ENCODE measurements at places on chromosomes 4 and X.
A peak's percentile ranks its signal among the peaks of the same experiment; 100 is the strongest.

DNA sequence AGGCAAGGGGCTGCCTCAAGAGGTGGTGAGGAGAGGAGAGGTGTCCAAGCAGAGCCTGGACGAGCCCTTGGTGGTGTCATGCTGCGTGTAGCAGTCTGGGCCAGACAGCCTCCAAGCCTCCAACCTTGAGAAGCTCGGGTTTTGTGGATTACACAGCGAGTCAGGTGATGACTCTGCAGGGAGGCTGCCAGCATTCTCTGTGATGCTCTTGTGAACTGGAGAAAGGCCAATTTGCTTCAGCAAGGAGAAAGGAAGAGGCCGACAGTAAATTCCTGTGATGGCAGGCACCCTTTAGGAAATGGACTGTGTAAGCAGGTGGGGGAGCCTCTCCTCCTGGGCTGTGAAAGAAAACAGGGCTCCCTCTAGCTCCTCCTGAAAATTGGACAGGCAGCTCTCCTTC, 36.0 kb upstream of the CD99L2 start:
- no peak for DNase-seq

- DNase-seq = no peak
Measured at GRCh38 chr4:172683021-172683420, 485.6 kb upstream of the GALNT7 start.

DNA sequence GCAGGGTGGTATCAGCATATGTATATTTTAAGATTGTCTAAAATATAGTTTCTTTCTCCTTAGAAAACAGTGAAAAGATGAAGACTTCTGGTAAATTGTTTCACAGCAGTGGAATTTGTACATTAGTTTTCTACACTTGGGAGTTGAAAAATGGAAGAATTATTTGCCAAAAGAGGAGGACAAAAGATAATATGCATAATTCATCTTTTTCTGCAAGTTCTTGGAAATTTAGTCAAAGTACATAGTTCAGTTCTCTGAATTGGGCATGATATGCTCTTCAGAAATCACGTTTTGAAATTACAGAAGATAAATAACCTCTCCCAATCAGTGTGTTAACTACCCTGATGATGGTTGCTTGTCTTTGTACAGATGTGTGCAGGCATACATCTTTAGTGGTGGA, 47.0 kb downstream of the RBPJ start:
- DNase-seq = no peak

- peak; percentile 19 for DNase-seq
Measured at GRCh38 chrX:74536152-74536831, 78.1 kb downstream of the RLIM start.

DNA sequence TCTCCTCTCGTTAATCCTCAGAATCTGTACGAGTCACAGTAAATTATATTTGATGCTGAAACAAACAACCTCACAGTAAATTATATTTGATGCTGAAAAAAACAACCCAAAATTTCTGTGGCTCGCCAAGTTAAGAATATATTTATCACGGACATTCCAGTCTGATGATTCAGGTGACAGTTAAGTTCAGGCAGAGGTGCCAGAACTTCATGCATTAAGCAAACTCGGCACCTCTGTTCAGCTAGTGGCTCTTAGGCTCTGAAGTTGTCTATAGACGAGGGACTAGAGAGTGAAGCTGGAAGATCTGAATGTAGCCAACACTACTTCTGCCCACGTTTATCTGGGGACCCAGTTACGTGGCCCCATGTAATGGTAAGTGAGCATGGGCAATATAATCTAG, 132.2 kb upstream of the AGA start:
- no peak for DNase-seq

DNA sequence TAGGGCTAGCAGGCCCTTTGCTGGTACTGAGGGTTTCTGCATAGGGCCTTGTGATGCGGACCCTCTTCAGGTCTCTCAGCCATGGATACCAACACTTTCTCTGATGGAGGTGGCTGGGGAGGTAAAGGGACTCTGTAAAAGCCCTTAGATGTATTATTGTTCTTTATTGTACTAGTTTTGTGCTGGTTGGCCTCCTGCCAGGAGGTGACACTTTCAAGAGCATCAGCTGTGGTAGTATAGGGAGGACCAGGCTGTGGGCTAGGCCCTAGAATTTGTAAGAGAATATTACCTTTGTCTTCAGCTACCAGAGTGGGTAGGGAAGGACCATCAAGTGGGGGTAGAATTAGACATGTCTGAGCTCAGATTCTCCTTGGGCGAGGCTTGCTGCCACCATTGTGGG, 936.3 kb downstream of the CENPC start:
- DNase-seq = no peak

DNA sequence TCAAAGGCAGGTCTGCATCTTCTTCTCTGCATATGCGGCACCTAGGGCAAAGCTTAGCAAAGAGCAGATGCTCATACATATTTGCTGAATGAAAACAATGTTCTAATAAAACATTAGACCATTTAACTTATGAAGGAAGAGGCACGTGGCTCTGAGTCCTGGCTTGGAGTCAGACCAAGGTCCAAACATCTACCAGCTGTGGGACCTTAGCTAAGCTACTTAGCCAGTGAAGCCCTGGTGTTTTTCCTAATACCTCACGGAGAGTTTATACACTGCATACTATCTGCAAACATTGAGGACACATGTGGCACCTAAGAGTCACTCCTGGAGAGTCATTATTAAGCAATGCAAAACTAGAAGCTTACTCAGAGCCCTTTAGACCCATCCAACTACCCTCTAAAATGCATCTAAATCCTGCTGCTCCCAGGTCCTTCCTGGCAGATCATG, 9.0 kb downstream of the PDGFC start:
- no peak for DNase-seq

- DNase-seq = no peak
Measured at GRCh38 chr4:78777576-78777940, 1.4 kb downstream of the BMP2K start.

- no peak for DNase-seq
Measured at GRCh38 chr4:52358883-52359321, 300.2 kb downstream of the USP46 start.

- no peak for DNase-seq
Measured at GRCh38 chr4:53191997-53192396, 173.9 kb downstream of the SCFD2 start.

DNA sequence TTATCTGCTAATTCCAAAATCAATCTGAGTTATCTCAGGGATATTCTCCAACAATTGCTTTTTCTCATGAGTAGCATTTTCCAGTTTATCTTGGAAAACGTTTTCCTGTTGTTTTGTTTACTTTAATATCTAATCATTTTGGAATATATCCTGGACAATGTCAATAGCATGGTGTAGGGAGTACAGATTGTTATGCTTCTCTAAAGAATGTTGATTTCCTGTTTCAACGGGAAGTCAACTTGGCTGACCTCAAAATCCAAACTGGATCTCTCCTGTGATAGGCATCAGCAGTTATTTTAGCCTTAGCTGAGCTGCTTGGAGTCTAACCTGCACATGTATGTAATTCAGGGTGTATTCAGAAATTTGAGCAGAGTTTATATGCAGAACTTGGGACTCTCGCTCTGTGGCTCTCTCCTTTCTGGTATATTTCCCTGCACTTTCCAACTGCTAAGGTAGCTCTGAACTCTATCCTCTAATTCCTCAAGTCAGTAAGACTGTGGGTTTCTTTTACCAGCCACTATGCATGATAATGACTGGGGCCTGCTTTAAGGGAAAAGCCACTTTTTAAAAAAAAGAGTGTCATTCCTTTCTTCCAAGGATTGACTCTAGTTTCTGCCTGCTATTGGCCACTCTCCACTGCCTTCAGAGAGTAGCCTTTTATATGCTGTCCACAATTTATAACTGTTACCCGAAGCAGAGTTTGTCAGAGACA, 7.7 kb downstream of the PRSS48 start:
- peak; percentile 45 for DNase-seq

GRCh38 chr4:183347566-183347965, 25.3 kb upstream of the CLDN24 start:
- DNase-seq = no peak

- DNase-seq = no peak
Measured at GRCh38 chrX:154482786-154483185, 3.6 kb downstream of the UBL4A start.

- DNase-seq = no peak
Measured at GRCh38 chr4:150256225-150256620, 178.0 kb downstream of the DCLK2 start.

DNA sequence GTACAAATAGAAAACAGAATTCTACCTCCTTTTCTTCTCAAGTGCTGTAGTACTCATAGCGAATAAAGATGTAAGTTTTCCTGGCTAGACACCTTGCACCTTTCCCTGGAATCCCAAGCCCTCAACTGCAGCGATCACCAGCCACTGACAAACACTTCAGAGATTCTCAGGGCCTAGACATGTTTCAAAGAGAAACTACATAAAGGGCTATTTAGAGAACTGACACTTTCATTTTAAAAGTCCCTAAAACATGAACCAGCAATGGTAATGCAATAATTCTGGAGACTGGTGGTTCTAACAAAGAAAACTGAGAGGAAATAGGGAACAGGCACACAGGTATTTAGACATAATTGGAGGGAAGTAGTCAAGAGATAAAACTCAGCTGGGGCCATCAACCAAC, 35.7 kb downstream of the FANCB start:
- DNase-seq = no peak

DNA sequence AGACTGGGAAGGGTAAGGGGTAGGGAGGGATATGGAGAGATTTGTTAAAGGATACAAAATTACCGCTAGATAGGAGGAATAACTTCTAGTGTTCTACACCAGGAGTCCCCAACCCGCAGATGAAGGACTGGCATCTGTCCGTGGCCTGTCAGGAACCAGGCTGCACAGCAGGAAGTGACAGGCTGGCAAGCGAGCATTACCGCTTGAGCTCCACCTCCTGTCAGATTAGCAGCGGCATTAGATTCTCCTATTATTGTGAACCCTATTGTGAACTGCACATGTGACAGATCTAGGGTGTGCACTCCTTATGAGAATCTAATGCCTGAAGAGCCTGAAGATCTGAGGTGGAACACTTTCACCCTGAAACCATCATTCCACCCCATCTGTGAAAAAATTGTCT, 27.9 kb upstream of the BBS7 start:
- no peak for DNase-seq

DNA sequence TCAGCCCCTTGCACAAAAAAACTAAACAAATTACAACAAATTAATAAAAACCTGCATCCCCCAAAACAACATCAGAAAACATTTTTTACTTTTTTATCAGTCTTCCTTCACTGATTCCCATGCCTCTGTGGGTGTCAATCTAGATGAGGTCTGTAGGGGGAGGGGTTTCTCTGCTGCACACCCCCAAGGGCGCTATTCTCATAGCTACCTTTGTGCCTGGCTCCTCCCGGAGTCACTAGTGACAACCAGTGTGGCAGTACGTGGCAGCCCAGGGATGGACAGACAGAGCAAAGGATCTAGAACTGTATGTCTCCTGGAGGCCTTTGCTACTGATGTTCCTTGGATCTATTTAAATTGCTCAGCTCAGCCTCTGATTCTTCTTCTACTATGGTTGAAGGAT, 228.1 kb upstream of the ANXA3 start:
- DNase-seq = no peak

GRCh38 chr4:23828020-23828715, 61.7 kb downstream of the PPARGC1A start:
- no peak for DNase-seq

DNA sequence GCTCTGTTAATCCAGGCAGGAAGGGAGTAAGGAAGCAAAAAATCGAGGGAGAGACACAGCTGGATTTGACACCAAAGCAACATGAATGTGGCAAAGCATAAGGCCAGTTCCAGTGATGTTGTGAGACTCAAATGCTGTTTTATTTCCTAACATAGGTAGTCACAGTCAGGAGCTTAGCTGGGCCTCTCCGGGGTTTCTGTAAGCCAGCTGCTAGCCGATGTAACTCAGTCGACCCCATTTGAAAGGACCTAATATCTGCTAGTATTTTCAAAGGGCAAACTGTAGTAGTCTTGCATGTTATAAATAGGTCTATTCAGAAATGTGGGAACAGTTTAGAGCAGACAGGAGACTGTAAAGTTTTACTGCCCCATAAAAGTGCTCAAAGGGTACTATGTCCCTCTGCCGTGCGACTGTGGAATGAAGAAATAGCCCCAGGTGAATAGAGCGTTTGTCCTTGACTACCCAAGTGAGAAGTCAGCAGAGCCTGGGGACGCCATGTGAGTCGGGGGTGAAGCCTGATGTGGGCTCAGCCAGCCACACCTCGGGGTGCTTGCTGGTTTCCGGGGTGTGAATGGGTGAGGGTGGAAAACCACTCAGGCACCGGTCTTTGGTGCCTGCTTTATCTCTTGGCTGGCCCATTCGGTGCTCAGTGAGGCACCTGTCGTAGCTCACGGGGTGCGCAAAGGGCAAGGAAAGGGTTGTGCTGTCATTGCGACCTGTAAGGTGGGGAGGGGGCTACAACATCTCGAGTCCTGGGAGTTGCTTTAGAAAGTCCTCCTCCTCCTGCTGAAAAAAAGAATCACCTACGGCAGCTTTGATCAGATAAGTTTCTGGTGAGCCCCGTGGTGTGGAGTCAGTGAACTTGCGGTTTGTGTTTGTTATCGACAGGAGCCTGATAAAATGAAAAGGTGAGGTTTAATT, 745 bp downstream of the TRIM2 start:
- no peak for DNase-seq

DNA sequence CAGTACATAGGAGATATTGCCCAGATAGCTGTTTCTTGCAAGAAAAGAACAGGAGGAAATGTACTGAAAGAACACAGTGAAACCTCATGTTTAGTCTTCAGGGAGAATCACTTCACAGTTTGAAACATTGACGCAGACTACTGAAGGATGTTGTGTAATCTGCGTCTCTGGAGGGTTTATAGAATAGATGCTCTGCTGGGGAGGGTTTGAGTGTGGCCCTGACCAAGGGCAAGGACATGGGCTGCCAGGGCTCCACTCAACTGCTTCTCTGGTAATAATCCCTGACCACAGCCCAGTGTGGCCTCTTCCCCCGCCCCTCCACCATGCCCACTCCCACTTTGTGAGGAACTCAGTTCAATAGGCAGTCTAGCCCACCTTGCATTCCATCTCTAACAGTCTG, 15.8 kb upstream of the ACE2 start:
- no peak for DNase-seq

DNA sequence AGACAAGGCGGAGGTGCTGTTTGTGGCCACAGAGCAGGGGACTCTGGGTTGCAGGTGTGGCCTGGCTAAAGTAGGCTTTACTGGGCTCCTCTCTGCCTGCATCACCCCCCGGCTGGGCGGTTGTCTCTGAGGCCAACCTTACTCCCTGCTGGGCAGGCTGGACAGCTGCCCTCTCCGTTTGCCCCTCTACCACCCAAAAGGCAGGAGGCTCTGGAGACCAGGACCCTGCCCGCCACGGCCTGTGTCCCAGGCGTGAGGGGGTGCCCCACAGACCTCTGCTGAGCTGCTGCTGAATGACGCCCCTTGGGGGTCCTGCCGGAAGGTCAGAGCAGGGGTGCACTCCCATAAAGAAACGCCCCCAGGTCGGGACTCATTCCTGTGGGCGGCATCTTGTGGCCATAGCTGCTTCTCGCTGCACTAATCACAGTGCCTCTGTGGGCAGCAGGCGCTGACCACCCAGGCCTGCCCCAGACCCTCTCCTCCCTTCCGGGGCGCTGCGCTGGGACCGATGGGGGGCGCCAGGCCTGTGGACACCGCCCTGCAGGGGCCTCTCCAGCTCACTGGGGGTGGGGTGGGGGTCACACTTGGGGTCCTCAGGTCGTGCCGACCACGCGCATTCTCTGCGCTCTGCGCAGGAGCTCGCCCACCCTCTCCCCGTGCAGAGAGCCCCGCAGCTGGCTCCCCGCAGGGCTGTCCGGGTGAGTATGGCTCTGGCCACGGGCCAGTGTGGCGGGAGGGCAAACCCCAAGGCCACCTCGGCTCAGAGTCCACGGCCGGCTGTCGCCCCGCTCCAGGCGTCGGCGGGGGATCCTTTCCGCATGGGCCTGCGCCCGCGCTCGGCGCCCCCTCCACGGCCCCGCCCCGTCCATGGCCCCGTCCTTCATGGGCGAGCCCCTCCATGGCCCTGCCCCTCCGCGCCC, 920 bp downstream of the HTT-AS start:
- DNase-seq = no peak

- DNase-seq = no peak
Measured at GRCh38 chr4:100417565-100417964, 100.3 kb downstream of the EMCN start.
